ENCODE measurements at places on chromosomes 3 and 15.

DNA sequence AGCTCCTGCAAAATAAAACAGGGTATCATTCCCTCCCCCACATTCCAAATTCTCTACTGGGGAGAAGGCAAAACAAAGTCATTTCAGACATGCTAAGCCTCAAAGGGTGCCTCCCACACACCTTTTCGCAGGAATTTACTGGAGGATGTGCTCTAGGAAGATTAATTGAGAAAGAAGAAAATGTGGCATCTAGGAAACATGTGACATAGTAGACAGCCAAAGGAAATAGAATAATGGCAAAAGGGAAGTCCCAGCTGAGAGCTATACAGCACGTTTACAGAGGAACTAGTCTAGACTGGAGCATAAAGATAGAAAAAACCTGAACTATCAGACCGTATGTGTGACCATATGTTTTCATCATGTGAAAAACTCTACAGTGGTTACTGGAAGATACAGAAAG is 58.8 kb upstream of the MELTF start:
- no peak for DNase-seq

GRCh38 chr15:67744331-67745072 is 80.8 kb upstream of the SKOR1 start:
- DNase-seq, result no peak

GRCh38 chr3:42120866-42121265 is 29.7 kb downstream of the TRAK1 start:
- no peak for DNase-seq

DNA sequence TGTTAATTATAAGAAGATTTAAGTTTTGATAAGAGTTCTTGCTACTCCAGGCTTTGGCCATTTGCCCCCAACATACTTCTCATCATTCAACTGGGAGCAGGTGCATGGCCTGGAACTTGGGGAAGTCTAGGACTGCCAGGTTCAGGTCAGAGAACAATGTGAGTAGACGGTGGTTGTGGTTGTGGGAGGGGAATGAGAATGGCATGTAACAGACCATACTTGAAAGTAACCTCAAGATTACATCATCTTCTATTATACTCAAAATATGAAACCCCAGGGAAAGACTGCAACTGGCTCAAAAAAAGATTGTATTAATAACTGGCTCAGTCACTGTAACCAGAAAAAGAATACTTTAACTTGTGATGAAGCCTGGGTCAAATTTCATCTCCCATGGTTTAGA is 364.9 kb upstream of the DPPA4 start:
- no peak for DNase-seq

DNA sequence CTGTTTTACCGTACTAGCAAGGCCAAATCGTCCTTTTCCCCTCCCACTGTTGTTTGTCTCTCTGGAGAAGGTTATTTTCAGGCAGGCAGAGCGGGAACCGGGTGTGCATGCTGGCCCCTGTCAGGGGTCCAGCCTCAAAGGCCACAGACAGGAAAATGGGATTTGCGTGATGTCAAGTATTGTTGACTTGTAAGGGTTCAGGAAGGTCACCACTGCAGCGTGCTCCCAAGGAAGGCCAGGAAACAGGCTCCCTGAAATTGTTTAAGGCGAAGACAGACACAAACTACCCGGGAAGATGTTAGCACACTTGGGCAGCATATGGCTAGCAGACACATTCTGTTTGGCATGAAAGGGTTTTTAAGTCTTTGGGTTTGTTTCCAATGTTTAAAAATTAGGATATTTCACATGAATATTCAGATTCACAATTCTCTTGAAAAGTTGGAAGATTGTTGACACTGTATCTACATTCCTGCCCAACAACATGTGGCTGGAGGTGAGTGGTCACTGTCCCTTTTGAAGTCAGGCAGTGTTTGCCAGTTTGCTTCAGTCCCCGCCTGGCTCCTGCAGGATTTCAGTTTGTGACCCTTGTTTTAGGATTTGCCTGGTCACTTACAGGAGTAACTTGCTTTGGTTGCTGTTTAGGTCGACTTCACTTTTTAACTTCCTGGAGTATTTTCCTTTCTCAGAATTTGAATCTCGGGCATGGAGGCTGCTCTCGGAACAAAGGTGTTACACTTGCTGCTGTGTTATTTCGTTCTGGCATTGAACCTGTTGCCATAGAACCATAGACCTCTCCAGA is 90.4 kb downstream of the BDH1 start:
- DNase-seq, result no peak

DNA sequence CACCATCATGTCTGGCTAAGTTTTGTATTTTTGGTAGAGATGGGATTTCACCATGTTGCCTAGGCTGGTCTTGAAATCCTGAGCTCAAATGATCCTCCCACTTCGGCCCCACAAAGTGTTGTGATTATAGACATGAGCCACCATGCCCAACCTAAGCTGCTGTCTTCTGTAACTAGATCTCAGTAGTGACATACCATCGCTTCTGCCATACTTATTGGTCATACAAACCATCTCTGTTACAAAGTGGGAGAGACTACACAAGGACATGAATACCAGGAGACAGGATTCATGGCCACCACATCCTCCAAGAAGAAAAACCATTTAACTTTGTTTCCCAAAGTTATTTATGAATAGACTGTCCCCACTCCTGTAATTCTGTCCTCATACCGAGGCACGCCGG is 81.3 kb downstream of the SMAD6 start:
- no peak for DNase-seq

Measured in stimulated activated CD4-positive, alpha-beta T cell treated with anti-CD3 and anti-CD28 coated beads, Interleukin-4, amount 100 ng/mL, for 4 hours (primary cell).